Stimulated activated CD4-positive, alpha-beta T cell treated with anti-CD3 and anti-CD28 coated beads, TNF-alpha, amount 100 ng/mL, for 48 hours (primary cell): ENCODE measurements at places on chromosomes 11 and 22.

GRCh38 chr11:121520243-121521144 is 67.7 kb upstream of the SORL1-AS1 start:
- DNase-seq, result no peak

DNA sequence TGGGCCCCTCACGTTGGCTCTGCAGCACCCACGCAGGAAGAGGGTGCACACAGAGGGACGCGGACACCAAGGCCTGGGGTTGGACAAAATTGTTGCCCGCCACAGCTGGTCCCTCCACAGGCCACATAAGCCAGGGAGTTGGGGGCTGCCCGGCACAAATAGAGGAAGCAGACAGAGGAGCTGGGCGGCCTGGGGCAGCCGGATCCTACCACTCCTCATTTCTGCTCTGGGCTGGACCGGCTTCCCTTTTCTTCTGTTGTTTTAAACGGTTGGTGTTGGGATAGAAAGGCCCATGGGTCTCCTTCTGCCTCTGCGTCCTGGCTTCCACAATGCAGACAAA is 36.4 kb upstream of the LINC01488 start:
- DNase-seq, result no peak

DNA sequence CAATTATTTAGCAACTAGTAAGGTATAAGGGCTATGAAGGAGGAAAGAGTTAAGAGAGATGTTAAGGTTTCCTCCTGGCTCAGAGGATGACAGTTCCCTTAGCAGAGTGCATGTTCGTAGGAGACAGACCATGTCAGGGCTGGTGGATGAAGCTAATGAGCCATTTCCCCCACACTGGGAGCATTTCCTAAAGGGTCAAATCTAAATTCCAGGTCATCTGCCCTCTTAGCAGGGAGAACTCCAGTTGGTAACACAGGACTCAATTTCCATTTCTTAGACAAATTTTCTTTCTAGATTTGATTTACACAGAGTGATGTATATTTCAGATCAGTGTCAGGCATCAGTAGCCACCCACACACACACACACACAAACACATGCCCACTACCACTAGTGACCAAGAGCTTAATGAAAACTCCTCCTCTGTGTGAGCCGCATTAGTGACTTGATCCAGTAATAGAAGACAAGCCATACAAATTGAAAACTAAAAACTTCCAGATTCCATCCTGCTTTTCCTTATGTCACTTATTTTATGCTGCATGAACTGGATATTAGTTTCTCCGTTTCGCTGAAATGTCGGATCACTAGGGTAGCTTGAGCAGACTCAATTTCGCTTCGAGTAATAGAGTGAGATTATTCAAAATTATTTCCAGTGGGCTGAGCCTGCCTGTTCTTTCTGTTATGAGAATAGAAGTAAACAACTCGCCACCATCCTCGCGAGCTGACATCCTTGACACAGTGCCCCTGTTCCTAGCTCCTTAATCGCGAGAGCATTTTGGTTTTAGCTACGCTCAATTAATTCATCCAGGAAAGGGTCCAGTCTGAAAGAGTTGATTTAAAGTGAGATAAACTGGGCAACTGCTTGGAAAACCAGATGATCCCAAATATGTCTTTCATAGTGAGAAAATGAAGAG is 582.6 kb downstream of the SOX6 start:
- no peak for DNase-seq

GRCh38 chr22:50656122-50657070 is 16.2 kb upstream of the SHANK3 start:
- DNase-seq, result no peak

DNA sequence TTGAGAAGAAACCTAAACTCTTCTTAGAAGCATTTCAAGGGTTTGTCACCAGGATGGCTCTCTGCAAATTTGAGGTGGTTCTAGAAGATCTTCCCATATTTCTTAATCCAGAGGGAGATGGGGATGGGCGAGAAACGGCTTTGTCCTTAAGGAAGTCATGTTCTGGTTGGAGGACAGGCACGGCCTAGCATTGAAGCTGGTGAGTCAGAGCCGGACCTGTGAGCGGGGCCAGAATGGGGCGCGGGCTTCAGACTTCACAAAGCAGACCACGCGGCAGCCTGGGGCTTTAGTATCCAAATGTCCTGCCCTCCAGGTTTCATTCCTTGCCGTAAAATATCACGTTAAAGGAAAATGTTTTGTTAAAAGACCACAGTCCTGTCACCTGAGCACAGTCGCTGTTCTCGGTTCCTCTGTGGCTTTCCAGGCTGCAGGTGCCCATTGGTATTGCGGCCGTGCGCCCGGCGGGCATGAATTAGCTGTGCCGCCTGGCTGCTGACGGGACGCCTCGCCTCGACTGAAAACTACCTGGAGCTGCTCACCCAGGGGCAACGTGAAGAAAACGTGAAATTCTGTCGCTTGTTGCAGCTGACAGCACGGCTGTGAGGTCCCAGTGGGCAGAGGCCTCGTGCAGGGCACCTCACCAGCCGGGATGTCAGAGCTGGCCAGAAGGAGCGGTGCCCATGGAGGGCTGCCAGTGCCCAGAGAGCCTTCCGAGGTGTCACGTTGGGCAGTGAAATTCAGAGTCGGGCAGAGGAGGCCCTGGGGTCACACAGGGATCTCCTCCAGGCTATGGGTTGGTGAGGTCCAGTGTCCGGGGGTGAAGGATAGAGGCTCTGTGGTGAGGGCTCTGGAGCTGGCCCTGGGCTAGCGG is 59.0 kb downstream of the LRP5 start:
- DNase-seq, result no peak

- no peak for DNase-seq
Observed at GRCh38 chr11:113481672-113482071, 6.5 kb upstream of the DRD2 start.

GRCh38 chr11:11320825-11321224 is 32.2 kb downstream of the CSNK2A3 start:
- DNase-seq, result no peak

- DNase-seq, result no peak
Observed at GRCh38 chr22:38706901-38707195, 1.1 kb downstream of the GTPBP1 start.

- DNase-seq, result no peak
Observed at GRCh38 chr11:61645179-61645868, 34.9 kb upstream of the DAGLA start.

GRCh38 chr11:46701078-46701654 is 335 bp downstream of the ZNF408 start:
- DNase-seq, result no peak

GRCh38 chr11:66883016-66883965 is 26.4 kb downstream of the LRFN4 start:
- DNase-seq, result no peak

GRCh38 chr11:1338201-1339065 is 29.0 kb upstream of the TOLLIP start:
- no peak for DNase-seq
